Type B pancreatic cell (in vitro differentiated cells): ENCODE measurements at places on chromosomes 5 and 9. TPM values are rescaled to one million over a fixed set of nuclear protein-coding genes. Genes with fewer than 3 reads are reported as not detected.

Gene PIK3R1
- total RNA-seq = 41.6 and 110 TPM in 2 replicates

Gene LECT2
- not detected in 2 replicates for total RNA-seq

Gene PCDHA12
- 10.2 and 27.3 TPM in 2 replicates for total RNA-seq

Gene RHOBTB3
- total RNA-seq = 41.7 and 76.3 TPM in 2 replicates

Gene CARTPT
- 0.34 and 0.43 TPM in 2 replicates for total RNA-seq

Gene LCN10
- not detected in 2 replicates for total RNA-seq

- peaks cover 22% of the 10 kb centered on the region for H3K4me1 ChIP-seq
- H3K27me3 ChIP-seq = no peaks in the 10 kb centered on the region
- peaks cover 4% of the 10 kb centered on the region for H3K36me3 ChIP-seq
- no peak overlapping the region for H3K4me3 ChIP-seq
These were observed 59.3 kb upstream of the CD180 start for GRCh38 chr5:67255881-67256280.

DNA sequence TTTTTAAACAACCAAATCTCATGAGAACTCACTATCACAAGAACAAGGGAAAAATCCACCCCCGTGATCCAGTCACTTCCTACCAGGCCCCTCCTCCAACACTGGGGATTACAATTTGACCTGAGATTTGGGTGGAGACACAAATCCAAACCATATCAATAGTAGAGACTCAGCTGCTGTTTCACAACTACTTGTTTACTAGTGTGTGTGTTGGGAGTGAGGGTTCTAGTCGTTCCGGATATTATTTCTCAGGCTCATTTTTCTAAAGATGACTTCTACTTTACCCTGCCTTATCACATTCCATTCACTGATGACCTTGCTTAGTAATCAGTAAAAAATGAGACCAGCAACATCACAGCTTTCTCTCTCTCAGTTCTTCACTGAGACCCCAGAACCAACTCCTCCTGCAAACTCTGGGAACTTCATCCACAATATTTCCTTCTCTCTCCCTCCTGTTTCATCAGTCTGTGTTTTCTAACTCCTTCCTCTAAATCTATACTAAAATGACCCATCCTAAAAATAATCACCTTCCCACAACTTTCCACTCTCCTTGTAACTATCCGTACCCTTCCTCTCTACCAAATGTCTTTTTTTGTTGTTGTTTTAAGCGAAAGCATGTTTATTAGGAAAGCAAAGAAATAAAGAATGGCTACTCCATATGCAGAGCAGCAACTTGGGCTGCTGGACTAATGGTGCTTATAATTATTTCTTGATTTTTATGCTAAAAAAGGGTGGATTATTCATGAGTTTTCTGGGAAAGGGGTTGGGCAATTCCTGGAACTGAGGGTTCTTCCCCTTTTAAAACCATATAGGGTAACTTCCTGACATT is 121.5 kb upstream of the SPRY4 start:
- H3K27ac ChIP-seq = peak overlapping the region; percentile 64
- H3K27me3 ChIP-seq = no peaks in the 10 kb centered on the region
- DNase-seq = no peak
- no peak overlapping the region for H3K4me3 ChIP-seq
- no peaks in the 10 kb centered on the region for H3K36me3 ChIP-seq

DNA sequence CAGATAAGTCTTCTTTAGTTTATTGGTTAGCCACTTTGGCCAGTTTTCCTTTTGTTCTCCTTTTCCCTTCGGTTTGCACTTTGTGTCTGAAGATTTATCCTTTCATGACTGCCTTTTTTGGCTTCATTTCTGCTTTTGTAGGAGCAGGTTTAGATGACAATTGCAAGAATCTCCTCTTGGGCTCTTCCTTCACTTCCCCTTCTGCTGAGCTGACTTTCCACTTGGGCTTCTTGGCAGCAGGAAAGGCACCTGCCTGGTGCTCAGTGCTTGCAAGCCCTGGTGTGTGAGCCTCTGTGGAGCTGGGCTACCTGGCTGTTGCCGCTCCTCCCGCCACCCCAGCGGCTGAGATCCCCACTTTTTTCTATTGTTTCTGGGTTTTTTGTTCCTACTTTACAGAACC is 7.3 kb downstream of the CCDC112 start:
- H3K27ac ChIP-seq = no peak overlapping the region
- H3K4me3 ChIP-seq = no peak overlapping the region
- no peaks in the 10 kb centered on the region for H3K27me3 ChIP-seq
- peaks cover 7% of the 10 kb centered on the region for H3K4me1 ChIP-seq
- peaks cover 18% of the 10 kb centered on the region for H3K36me3 ChIP-seq
- DNase-seq = no peak

DNA sequence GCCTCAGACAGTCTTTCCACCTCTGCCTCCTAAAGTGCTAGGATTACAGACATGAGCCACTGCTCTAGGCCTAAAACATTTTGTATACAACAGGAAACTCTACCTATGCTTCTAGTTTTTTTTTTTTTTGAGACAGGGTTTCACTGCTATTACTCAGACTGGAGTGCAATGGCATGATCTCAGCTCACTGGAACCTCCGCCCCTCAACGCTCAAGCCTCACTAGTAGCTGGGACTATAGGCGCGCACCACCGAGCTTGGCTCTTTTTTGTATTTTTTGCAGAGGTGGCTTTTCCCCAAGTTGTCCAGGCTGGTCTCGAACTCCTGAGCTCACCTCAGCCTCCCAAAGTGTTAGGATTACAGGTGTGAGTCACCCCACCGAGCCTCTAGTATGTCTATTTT is 5.4 kb downstream of the HSPA9 start:
- H3K4me3 ChIP-seq = no peak overlapping the region
- H3K4me1 ChIP-seq = peaks cover 19% of the 10 kb centered on the region
- H3K36me3 ChIP-seq = peaks cover 63% of the 10 kb centered on the region
- no peaks in the 10 kb centered on the region for H3K27me3 ChIP-seq
- peak overlapping the region; percentile 51 for H3K27ac ChIP-seq

GRCh38 chr9:82912645-82913044 is 150.3 kb downstream of the RASEF start:
- no peak for DNase-seq
- H3K4me1 ChIP-seq = peaks cover 10% of the 10 kb centered on the region
- H3K27ac ChIP-seq = no peak overlapping the region
- H3K27me3 ChIP-seq = peaks cover 26% of the 10 kb centered on the region
- peaks cover 9% of the 10 kb centered on the region for H3K36me3 ChIP-seq

- no peaks in the 10 kb centered on the region for H3K27me3 ChIP-seq
- no peak overlapping the region for H3K27ac ChIP-seq
- no peaks in the 10 kb centered on the region for H3K36me3 ChIP-seq
- DNase-seq = no peak
These were observed 19.5 kb upstream of the SERINC5 start for GRCh38 chr5:80275347-80275746.

- DNase-seq = no peak
- no peaks in the 10 kb centered on the region for H3K36me3 ChIP-seq
- no peak overlapping the region for H3K4me3 ChIP-seq
- H3K27me3 ChIP-seq = no peaks in the 10 kb centered on the region
- peaks cover 13% of the 10 kb centered on the region for H3K4me1 ChIP-seq
These were observed 248.9 kb downstream of the PIK3R1 start for GRCh38 chr5:68464424-68464823.

GRCh38 chr5:53239301-53239990 is 129.9 kb upstream of the MOCS2 start:
- H3K27me3 ChIP-seq = no peaks in the 10 kb centered on the region
- no peaks in the 10 kb centered on the region for H3K4me1 ChIP-seq
- no peak overlapping the region for H3K4me3 ChIP-seq
